ENCODE measurements at places on chromosomes 16 and 17. TPM values are rescaled to one million over a fixed set of nuclear protein-coding genes. Genes with fewer than 3 reads are reported as not detected.
A peak's percentile ranks its signal among the peaks of the same experiment; 100 is the strongest.

DNA sequence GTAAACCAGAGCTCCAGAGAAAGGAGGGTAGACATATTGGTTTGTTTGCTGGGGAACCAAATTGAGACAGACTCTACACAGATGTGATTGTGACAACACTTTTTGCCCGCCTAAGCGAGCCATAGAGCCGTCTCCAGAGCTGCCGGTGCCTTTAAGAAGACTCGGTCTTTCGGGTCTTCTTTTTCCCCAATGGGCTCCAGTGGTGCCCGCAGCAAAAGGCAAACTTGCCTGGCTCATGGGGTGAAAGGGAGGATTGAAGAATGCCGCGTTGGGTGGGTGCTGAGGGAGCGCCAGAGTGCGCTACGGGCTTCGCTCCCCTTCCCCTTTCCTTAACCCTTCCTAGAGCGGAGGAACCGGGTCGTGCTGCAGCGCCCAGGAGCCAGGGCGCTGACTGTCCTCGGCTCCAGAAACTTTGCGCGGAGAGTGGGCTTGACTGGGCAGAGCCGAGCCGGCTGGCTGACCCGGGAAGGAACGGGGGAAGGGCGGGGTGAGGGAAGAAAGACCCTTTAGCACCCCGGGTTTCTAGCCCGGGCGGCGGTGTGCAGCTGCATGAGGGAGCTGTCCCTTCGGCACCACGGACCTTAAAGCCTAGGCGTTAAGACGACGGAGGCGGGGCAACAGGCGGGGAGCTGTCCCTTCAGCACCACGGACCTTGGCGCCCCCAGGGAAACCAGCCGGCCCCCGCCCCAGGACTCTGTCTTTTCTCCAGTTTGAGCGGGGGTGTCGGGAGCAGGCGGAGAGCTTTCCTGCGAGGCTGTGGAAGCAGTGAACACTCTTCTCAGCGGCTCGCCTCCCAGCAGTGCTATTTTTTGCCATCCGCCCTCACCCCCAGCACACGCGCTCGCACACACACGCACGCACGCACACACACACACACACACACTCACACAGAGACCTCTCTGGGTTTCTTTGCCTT is at the start of gene CACNG3:
CACNG3 (plus strand) TSS at position 880 of the 916 bp plus-strand sequence. CDS start 420 bp downstream, outside the sequence.
- DNase-seq = peak; percentile 37

Gene GP1BA
- not detected for total RNA-seq

DNA sequence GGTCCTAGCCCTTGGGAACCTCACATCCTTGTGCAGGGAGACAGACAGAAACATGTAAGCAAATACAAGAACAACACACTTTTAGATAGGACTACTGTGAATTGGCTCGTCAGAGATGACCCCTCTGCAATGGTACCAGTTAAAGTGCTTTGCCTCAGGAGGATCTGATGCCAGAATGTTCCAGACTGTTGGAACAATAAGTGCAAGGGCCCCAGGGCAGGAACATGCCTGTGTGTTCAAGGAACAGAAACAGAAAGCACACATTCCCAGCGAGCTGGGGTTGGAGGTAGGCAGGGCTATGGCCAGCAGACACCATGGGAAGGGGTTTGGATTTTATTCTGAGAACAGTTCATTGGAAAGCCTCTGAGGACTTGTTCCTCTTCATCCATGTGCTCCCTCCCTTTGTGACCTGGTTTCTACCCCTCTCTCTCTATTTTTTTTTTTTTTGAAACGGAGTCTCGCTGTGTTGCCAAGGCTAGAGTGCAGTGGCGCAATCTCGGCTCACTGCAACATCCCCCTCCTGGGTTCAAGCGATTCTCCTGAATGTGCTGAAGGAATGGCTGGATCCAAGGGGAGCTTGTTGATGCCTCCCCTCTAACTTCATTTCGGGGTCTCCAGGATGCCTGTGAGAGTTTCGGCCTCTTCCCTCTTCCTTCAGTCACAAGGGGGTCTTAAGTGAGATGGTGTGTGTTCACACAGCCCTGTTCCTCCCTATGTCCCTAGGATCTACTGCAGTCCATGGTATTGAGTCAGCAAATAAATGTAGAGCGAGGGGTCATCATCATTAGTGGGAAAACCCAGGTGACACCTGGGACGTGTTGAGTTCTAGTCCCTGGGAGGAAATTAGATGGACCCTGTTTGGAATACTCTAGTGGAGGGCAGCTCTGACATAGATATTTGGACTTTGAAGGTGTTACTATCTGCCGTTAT is 6.4 kb downstream of the STAT5A start:
- no peak for DNase-seq

Gene REXO5
- 38.9 TPM for total RNA-seq

Gene CDK5R1
- total RNA-seq = 2.0 TPM

Gene CCL22
- not detected for total RNA-seq

Gene CNTNAP4
- total RNA-seq = not detected

Measured in OCI-LY7 (cell line).